RWPE1 (cell line): ENCODE measurements at places on chromosomes 7 and 10.

DNA sequence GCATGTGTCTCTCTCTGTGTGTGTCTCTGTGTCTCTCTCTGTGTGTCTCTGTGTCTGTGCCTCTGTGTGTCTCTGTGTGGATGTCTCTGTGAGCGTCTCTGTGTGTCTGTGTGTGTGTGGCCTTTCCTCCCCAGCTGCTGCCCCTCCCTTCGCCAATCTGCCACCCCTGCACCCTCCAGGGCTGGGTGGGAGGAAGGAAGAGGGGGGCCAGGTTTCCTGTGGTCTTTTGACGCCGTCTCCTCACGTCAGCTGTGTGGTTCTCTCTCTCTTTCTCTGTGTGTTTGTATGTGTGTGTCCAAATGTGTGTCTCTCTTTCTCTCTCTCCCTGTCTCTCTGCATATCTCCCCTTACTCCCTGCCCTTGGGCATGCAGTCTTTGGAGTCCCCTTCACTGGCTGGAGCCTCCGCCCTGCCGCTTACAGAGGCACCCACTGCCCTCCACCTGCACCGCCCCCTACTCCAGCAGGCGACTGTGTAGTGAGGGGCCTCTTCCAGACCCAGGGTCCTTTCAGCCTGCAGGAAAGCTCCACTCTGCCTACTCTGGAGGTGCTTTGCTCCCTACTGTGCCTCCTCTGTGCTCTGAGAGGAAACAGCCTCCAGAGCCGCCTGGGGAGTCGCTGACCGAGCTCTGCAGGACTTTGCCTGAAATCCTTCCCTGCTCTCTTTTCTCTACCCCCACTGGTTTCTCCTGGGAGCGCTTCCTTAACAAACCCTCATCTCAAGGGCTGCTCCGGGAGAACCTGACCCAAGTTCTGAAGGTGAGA lies 44.2 kb upstream of the C10orf71 start:
- DNase-seq = no peak

- DNase-seq = no peak
These were observed 114.6 kb upstream of the RET start for GRCh38 chr10:42962110-42962901.

DNA sequence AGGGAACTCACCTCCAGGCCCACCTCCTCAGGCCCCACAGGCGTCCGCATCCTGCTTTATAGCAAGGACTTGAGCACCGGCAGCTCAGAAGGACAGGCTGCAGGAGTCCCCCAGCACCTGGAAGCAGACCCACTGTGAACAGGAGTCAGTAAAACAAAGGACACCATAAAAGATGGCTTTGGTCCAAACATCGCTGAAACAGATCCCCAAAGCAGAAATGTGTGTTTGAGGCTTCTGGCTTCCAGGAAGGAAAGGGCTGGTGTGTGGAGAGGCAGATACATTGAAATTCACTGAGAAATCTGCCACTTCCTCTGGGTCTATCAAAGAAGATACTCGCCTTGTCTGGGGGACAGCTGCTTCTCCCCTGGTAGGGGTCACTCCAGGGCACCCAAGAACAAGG lies 286.2 kb downstream of the PLXNA4 start:
- DNase-seq = no peak

DNA sequence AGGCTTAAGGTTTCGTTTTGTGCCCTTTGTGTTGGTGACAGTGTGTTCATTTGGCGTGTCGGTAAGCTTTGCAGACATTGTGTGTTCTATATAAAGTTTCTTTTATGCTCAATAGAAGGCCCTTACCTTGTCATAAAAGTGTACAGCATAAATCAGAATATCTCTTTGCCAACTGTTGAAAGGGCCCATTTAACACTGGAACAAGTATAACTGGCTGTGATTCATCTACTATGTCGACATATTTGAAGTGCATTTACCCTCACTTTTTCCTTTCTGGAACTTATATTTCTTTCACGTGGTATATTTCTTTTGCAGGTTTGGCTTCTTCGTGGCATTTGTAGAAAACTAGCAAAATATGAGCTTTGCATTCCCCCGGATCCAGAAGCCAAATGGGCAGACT lies 32.7 kb downstream of the EEPD1 start:
- DNase-seq = peak; percentile 13

- DNase-seq = no peak
These were observed 22.8 kb upstream of the PRKAG2 start for GRCh38 chr7:151899513-151900360.

- no peak for DNase-seq
These were observed 14.4 kb downstream of the MYO1G start for GRCh38 chr7:44964384-44964830.

- no peak for DNase-seq
These were observed 107.2 kb upstream of the FAM133B start for GRCh38 chr7:92697414-92697813.

DNA sequence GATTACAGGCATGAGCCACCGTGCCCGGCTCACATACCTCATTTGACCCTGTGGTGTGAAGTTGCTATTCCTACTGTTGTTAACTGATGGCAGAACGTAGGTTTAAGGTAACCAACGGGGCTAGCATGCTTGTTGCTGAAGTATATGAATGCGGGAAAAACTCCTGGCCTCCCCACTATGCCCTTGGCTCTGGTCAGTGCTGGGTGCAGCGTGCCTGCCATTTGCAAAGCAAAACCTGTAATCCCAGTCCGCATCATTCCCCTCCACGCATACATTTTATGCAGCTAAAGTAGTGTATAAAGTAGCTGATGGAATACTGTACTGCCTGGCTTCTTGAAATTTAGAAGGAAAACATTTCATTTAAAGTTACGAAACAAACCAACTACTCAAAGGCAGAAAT lies 273.3 kb downstream of the SDK1 start:
- DNase-seq = no peak

GRCh38 chr10:74851831-74852230 lies 25.4 kb downstream of the KAT6B start:
- no peak for DNase-seq
